Stimulated activated CD8-positive, alpha-beta memory T cell treated with anti-CD3 and anti-CD28 coated beads, Interleukin-4, amount 100 ng/mL, for 1 hour (primary cell): ENCODE measurements at places on chromosomes 5 and 9.

GRCh38 chr5:82624062-82624461, 345.9 kb upstream of the RPS23 start:
- no peak for DNase-seq

GRCh38 chr9:133351908-133352634, 4.1 kb downstream of the RPL7A start:
- no peak for DNase-seq

- DNase-seq, result no peak
Measured at GRCh38 chr5:122319897-122320296, 7.9 kb downstream of the SNCAIP start.

- no peak for DNase-seq
Measured at GRCh38 chr5:117473165-117473564, 898.5 kb upstream of the SEMA6A start.

- no peak for DNase-seq
Measured at GRCh38 chr9:20087481-20087880, 298.6 kb upstream of the SLC24A2 start.

GRCh38 chr5:17343675-17344074, 126.2 kb downstream of the BASP1 start:
- no peak for DNase-seq

- peak; percentile 17 for DNase-seq
Measured at GRCh38 chr9:128203024-128203706, at the start of gene DNM1. TSS of gene DNM1 (plus strand) at chr9:128203379. CDS start at chr9:128203471, 92 bp downstream.

GRCh38 chr9:91393826-91394225, 29.8 kb downstream of the NFIL3 start:
- DNase-seq, result no peak

DNA sequence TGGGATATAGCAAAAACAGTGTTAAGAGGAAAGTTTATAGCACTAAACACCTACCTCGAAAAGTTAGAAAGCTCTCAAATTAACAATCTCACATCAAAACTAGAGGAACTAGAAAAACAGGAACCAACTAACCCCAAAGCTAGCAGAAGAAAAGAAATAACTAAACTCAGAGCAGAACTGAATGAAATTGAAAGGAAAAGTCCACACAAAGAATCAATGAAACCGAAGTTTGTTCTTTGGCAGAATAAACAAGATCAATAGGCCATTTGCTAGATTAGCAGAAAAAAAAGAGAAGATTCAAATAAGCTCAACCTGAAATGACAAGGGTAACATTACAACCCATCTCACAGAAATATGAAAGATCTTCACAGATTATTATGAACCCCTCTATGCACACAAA, 234.8 kb upstream of the ISL1 start:
- no peak for DNase-seq

GRCh38 chr9:107043886-107044285, 180.9 kb downstream of the ZNF462 start:
- DNase-seq, result no peak

GRCh38 chr5:80809451-80809850, 150.7 kb upstream of the RASGRF2 start:
- no peak for DNase-seq

- DNase-seq, result no peak
Measured at GRCh38 chr9:98706651-98707165, 2.0 kb downstream of the GABBR2 start.

- DNase-seq, result no peak
Measured at GRCh38 chr9:87883274-87883673, 597 bp downstream of the SPATA31E1 start.

GRCh38 chr5:13108265-13108664, 836.2 kb downstream of the DNAH5 start:
- DNase-seq, result no peak

DNA sequence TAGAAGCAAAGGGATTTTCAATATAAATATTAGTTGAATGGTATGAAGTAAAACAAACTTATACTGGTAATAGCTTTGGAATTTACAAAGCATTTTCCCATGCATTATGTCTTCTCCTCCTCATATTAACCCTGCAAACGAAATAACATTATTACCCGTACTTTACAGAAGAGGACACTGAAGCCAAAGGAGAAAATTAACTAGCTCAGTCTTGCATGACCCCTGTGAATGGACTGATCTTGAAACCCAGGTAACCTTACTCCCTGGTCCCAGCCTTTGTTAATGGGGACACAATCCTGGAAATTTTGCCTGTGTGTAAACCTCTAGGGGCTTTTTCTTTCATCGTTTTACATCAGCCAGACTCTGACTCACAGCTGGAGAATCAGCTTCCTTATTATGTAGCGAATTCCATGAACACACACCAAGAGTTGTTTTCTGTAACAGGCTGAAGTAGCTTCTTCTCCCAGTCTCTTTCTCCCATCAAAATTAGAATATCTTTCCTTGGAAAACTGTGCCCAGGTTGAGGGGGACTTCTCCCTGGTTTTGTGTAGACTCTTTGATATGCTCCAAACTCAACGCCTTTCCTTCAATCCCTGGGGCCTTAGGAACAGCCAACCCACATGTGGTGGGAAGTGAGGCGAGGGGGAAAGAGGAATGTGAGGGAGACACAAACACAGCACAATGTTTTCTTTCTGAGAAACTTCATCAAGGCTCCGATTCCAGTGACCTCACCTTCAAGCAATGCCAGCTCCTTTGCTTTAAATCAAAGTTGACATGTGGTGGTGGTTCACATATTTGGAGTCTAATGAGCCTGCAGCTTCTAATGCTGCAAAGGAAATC, 480.9 kb upstream of the PAPPA start:
- DNase-seq, result no peak

DNA sequence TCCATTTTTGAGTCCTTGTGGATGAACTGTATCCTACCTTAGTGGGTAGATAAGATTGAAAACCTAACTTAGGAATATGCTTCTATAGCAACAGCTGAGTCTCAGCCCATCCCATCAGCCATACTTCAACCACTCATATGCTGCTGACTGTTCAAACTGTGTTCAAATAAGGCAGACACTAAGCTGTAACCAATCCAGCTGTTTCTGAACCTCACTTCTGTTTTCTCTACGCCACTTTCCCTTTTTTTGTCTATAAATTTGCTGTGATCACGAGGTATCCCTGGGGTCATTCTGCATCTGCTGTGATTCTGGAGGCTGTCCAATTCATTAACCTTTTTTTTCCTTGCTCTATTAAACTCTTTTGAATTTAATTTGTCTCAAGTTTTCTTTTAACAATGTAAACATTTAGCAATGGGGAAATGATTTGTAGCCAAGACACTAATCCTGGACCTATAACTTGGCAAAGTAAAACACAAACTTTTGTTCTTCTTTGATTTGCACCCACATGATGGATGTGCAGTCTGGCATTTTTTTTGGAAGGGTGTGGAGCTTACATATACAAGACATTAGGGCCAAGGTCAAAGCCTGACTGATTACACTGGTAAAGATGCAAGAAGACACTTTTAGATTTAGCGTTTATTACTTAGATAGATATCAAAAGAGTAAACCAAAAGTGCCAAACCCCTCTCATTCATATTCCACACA, 14.9 kb upstream of the SCGB3A2 start:
- no peak for DNase-seq

DNA sequence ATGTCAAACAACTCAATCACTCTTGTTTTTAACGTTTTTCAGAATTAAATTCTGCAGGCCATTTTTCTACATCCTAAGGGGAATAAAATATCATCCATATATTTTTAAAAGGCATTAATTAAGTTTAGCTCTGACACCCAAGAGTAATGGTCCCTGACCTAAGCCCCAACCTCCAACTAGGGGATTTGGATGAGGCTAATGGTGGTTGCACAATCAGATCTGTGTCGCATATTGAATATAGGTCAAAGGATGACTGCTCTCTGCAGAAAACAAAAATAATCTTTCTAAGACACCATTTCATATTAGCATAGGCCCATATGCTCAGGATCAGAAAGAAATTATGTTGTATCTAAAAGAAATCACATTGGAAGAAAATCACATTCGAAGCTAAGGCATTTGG, 20.7 kb downstream of the CDH6 start:
- DNase-seq, result no peak

- no peak for DNase-seq
Measured at GRCh38 chr5:169920474-169920873, 59.8 kb downstream of the INSYN2B start.

- DNase-seq, result no peak
Measured at GRCh38 chr9:71746023-71746757, 22.1 kb downstream of the CEMIP2 start.

GRCh38 chr9:37430841-37431597, 8.5 kb downstream of the GRHPR start:
- DNase-seq, result no peak

- DNase-seq, result no peak
Measured at GRCh38 chr9:137778336-137778735, 99.2 kb upstream of the CACNA1B start.

GRCh38 chr5:144040615-144041305, 129.7 kb downstream of the YIPF5 start:
- no peak for DNase-seq

GRCh38 chr9:136025481-136025880, 64.3 kb upstream of the UBAC1 start:
- no peak for DNase-seq

GRCh38 chr5:109723606-109724005, 33.9 kb downstream of the MAN2A1 start:
- DNase-seq, result no peak

GRCh38 chr5:52774005-52774410, 13.7 kb upstream of the ITGA1 start:
- DNase-seq, result no peak
